Activated naive CD8-positive, alpha-beta T cell treated with anti-CD3 and anti-CD28 coated beads for 36 hours (primary cell): ENCODE measurements at places on chromosomes 3 and 15. TPM values are rescaled to one million over a fixed set of nuclear protein-coding genes. Genes with fewer than 3 reads are reported as not detected.

- no peaks in the 10 kb centered on the region for H3K36me3 ChIP-seq
- no peaks in the 10 kb centered on the region for H3K4me1 ChIP-seq
- no peaks in the 10 kb centered on the region for H3K27me3 ChIP-seq
- H3K27ac ChIP-seq: no peak overlapping the region
Measured at GRCh38 chr15:56586206-56586605, 121.3 kb upstream of the MNS1 start.

DNA sequence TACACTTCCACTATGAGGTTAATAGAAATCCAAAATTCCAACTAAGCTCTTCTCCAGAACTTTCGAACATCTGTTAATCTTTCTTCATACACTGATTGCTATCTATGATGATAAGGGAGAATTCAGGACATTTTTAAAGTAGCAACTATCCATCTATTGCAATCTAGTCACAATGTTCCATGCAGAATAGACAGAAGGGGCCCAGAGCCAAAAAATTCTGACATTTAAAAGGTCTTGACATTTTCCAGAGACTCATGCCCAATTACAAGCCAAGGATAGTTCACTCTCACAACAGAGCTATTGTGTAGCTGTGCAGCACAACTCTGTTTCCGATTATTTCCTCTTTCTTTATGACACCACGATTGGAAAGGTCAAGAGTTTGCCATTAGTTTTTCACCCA lies 999.7 kb upstream of the ALCAM start:
- no peaks in the 10 kb centered on the region for H3K27me3 ChIP-seq
- no peak for DNase-seq
- H3K27ac ChIP-seq: no peak overlapping the region
- no peaks in the 10 kb centered on the region for H3K36me3 ChIP-seq

DNA sequence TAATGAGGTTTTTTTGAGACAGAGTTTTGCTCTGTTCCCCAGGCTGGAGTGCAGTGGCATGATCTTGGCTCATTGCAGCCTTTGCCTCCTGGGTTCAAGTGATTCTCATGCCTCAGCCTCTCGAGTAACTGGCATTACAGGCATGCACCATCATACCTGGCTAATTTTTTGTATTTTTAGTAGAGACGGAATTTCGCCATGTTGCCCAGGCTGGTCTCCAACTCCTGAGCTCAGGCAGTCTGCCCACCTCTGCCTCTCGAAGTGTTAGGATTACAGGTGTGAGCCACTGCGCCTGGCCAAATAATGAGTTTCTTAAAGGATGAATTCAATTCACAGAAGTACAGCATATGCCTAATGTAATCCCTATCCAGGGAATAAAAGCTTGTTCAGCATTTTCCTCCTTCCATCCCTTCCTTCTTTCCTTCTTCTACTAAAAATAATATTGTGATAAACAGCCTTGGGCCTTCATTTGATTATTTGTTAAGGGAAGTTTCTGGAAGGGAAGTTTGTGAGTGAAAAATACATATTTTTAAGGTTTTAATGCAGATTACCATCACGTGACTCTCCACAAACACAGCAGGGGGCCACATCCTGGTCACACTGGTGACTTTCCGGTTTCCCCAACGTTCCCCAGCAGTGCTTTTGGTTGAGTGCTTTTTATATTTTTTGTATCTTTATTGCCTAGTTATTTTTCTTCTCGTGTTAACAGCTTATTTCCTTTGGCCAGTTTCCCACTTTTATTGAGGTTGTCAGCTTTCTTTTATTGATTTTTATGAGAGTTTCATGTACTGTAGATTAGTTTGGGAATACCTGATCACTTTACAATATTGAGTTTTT lies 116.8 kb downstream of the USP13 start:
- DNase-seq: no peak
- no peak overlapping the region for H3K4me3 ChIP-seq
- H3K36me3 ChIP-seq: peaks cover 30% of the 10 kb centered on the region
- no peaks in the 10 kb centered on the region for H3K4me1 ChIP-seq
- no peak overlapping the region for H3K27ac ChIP-seq

DNA sequence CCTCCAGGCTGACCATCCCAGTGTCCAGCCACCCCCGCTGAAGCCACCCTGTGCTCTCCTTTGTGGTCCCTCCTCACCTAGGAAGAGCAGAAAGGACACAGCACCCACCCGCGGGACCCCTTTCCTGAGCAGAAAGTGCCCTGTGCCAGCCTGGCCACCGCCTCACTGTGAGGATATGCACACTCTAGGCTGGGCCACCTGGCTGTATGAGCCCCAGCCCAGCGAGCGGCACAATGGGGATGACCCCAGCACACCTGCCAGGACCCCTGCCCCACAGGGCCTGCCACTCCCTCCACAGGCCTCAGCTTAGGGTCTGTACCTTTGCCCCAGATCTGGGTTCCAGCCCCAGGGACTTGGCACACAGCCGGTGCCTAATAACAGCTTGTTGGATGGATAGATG lies 47.9 kb upstream of the FURIN start:
- H3K27me3 ChIP-seq: no peaks in the 10 kb centered on the region
- H3K4me1 ChIP-seq: peaks cover 17% of the 10 kb centered on the region
- DNase-seq: no peak
- no peak overlapping the region for H3K27ac ChIP-seq
- H3K36me3 ChIP-seq: peaks cover 3% of the 10 kb centered on the region

DNA sequence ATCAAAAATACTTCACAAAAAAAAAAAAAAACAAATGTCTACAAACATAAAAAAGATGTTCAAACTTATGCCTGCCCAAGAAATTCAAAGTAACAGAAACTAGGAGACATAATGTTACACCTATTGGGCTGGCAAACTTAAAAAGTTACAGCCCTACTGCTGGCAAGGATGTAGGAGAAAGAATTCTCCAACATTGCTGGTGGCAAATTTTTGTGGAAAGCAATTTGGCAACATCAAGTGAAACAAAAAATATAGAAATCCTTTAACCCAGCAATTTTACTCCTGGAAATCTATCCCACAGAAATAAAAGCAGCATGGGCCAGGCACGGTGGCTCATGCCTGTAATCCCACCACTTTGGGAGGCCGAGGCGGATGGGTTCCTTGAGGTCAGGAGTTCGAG lies 73.2 kb downstream of the STAG1 start:
- H3K27ac ChIP-seq: no peak overlapping the region
- peaks cover 19% of the 10 kb centered on the region for H3K4me1 ChIP-seq
- DNase-seq: no peak

DNA sequence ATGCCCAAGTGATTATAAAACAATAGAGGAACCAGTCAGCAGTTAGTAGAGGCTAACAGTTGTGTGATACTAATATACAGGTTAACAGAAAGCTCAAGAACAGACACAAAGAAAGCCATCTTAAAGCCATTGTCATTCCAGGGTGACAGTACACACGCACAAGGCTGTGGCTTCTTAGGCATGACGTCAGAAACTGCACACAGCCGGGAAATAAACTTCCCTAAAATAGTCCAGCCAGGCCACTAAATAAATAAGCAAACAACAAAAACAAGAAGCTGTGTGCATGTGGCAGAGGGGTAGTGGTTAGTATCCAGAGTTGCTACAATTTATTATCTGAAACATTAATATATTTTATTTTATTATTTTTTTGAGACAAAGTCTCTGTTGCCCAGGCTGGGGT lies 49.8 kb downstream of the PPCDC start:
- H3K36me3 ChIP-seq: peaks cover 9% of the 10 kb centered on the region
- H3K27me3 ChIP-seq: peaks cover 21% of the 10 kb centered on the region
- no peak overlapping the region for H3K27ac ChIP-seq
- no peak for DNase-seq
- H3K4me1 ChIP-seq: peaks cover 9% of the 10 kb centered on the region
- H3K4me3 ChIP-seq: no peak overlapping the region

- no peak overlapping the region for H3K27ac ChIP-seq
- DNase-seq: no peak
- H3K36me3 ChIP-seq: peaks cover 26% of the 10 kb centered on the region
- H3K4me1 ChIP-seq: peaks cover 3% of the 10 kb centered on the region
Measured at GRCh38 chr3:45927881-45928280, 15.4 kb upstream of the CXCR6 start.

- H3K4me3 ChIP-seq: no peak overlapping the region
- H3K27me3 ChIP-seq: no peaks in the 10 kb centered on the region
- H3K36me3 ChIP-seq: no peaks in the 10 kb centered on the region
- DNase-seq: no peak
- no peak overlapping the region for H3K27ac ChIP-seq
- no peaks in the 10 kb centered on the region for H3K4me1 ChIP-seq
Measured at GRCh38 chr3:80526153-80526552, 758.4 kb upstream of the ROBO1 start.

- no peak for DNase-seq
- H3K27ac ChIP-seq: no peak overlapping the region
- H3K36me3 ChIP-seq: no peaks in the 10 kb centered on the region
- peaks cover 6% of the 10 kb centered on the region for H3K4me1 ChIP-seq
Measured at GRCh38 chr3:8303466-8303865, 198.2 kb upstream of the LMCD1 start.

Gene GOLGA6D
- not detected for total RNA-seq
